ENCODE measurements at places on chromosomes 5 and 9.

- DNase-seq, result no peak
Measured at GRCh38 chr9:71032779-71033178, 88.6 kb downstream of the TRPM3 start.

DNA sequence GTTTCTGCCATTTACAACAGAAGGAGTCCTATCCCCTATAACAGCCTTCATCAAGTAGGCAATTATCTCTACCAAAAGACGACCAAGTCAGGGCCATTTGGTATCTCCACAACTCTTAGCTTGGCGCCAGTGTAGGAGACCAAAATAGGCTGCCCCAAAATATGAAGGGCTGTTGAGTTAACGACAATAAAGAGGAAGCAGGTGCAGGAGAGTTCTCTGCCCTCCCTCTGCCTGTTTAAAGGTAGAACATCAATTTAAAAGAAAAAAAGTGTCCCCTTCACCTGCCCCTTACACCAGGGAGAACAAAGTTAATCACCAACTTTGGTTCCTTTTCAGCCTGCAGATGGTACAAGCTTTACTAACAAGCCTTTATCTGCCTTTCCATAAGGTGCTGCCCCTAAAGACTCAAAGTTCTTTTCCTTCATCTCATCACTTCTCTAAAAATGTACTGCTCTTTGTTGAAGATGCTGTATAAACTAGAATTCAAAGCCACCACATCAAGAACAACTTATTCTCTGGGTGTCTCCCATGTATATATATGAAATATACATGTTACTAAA lies 33.3 kb downstream of the PPP1R2B start:
- DNase-seq, result no peak

DNA sequence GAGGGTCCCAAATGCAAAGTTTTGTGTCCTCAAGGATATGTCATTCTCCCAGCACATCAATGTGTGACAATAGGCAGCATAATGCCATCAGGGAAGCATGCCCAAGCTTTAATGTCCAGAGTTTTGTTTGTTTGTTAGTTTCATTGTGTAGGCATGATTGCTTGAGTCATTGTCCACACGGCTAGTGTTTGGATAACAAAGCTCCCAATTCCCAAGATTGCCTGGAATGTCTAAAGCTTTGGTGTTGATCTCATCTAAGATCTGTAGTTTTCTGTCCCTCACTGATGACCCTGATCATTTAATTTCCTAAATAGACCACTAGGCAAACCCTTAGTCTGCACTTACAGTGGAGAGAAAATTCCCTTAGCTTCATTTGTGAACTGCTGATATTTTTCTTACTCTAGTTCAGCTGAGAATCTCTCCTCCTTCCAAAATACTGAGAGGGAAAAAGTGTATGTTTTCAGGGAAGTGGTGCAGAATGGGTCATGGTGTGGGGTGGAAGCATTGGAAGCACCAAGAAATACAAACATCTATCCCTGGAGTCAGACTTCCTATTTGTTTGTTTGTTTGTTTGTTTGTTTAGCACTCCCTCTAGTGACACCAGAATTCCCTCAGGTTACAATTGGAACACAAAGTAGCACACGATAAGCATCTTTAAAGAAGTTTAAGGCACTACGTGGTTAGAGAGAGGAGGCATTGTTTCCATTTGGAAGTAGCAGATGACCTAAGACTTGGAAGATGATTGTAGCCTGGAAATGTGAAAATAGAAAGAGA lies 127.1 kb downstream of the PRDM6 start:
- no peak for DNase-seq

DNA sequence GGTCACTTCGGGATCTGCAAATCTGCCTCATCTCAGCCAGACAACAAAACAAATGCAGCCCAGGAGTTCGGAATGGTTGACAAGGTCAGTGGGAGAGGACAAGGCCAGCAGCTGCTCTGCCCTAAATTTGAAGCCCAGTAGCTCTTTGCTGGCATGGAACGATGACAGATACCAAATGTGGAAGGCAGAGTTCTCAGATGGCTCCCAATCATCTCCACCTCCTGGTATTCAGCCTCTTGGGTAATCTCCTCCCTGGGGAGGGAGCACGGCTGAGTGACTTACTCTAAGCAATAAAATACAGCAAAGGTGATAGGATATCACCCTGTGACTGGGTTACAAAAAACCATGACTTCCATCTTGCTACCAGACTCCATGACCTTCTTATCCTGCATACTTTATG lies 172.8 kb downstream of the ENTREP1 start:
- DNase-seq, result no peak

DNA sequence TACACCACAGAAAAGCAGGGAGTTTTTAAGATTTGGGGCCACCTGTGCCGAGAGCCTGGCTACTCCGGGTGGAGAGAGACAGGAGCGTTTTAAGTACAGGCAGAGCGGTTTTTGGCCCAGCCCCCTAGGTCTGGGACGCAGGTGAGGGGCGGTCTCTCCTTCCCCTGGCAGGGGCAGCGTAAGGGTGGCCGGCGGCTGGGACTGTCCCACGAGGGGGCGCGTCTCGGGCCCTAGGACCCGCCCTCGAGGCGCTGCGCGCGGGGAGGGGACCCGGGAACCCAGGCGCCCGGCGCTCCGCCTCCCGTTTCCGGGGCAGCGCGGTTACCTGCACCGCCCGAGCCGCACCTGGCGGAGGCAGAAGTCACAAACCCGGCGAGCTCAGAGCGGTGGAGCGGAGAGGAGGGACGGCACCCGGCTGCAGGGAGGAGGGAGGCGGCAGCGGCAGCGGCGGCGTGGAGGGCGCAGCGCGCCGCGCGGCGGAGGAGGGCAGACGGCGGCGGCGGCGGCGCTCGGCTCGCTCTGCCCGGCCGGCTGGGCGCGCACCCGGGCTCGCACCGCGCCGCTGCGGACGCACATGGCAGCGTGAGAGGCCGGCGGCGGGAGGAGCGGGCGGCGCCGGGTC lies at the start of gene WWC1:
WWC1 (plus strand) TSS at position 304 of the 622 bp plus-strand sequence. CDS start 508 bp downstream, outside the sequence.
- no peak for DNase-seq

DNA sequence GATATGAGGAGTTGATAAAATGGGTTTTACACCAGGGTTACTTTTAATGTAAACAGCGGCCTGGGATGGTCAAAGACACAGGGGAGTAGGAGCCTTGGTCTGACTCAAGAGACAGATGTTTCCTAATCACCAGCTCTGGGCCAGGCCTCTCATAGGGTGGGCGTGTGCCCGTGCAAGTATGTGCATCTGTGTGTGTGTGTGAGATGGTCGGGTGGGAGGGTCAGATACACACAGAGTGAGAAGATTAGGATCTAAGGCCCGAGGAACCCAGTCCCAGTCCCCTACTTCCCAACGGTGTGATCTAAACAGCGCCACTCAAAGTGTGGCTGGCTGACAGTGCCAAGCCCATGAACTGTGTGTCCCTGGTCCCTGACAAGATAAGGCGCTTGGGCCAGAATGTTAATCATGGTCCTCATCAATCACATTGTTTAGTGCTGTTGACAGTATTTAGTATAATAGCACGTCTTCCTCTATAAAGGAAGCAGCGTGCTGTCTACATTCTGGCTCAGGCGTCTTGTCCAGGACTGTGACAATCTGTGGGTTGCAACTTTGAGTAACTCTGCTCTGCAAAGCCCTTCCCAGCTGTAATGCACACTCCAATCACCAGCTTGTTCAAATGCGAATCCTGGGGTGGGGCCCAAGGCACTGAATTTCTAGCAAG lies 173.7 kb downstream of the DAB2IP start:
- no peak for DNase-seq

- no peak for DNase-seq
Measured at GRCh38 chr9:134755221-134755907, 113.8 kb downstream of the COL5A1 start.

GRCh38 chr9:137611623-137612609 lies 6.4 kb downstream of the ARRDC1 start:
- DNase-seq, result no peak

DNA sequence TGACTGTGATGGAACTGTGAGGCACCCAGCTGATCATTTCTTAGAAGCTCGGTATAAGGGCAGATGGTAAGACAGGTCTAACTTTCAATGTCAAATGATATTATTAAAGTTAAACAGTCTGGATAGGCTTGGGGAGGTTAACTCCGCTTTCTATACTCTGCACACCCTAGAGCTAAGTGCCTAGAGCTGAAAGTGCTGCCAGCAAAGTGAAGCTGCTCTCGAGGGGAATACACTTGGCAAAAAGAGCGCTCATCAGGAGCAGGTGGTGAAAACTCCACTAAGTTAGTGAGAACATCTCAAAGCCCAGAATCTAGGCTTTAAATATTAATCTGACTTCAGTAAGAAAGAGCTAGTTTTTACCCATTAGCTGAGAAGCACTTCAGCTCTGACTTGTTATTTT lies 349.6 kb upstream of the SLC30A5 start:
- DNase-seq, result no peak

DNA sequence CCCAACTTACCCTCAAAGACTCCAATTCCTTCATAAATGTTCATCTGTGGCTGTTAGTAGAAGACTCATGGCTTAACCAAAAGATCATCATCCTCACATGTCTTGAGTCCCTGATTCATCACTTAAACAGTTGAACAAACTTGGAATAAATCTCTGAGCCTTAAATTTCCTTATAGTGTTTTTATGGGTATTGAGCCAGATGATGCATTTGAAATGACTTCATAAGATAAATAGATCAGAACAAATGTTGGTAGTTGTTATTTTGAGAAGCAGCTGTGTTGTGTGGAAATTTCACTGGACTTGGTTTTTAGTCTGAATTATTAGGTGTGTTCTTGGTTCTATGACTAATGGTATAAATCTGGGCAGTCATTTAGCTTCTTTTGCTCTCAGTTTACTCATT lies 236.2 kb downstream of the NNT start:
- DNase-seq, result no peak

DNA sequence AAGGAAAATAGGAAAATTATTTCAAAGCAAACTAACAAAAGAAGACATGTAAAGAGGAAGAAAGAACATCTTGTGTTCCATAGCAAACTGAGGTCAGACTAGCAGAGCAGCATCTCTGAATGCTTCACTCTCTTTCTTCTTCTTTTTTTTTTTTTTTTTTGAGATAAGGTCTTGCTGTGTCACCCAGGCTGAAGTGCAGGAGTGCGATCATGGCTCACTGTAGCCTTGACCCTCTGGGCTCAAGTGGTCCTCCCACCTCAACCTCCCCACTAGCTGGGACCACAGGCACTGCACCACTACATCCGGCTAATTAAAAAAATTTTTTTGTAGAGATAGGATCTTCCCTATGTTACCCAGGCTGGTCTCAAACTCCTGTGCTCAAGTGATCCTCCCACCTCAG lies 36.6 kb downstream of the MELK start:
- DNase-seq, result no peak

- peak; percentile 23 for DNase-seq
Measured at GRCh38 chr5:68285851-68286611, 70.5 kb downstream of the PIK3R1 start.

Measured in GDM1 (cell line).